ENCODE measurements at places on chromosomes 5 and 9.
A peak's percentile ranks its signal among the peaks of the same experiment; 100 is the strongest.

DNA sequence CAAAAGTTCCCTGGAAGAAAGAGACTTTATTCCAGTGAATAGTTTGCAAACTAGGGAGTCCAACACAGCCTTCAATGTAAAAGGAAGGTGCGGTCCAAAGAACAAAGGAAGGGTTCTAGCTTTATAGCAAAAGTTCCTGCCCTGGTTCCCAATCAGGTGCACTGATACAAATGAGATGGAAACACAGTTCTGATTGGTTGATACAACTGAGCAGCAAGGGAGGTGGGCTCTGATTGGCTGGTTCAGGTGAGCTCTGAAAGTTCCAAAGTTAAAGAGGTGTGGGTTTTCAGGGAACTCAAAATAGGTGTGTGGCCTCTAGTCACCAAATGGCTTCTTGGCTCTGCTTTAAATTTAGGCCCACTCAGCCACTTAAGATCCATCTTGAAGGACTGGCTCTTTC, 43.1 kb downstream of the P4HA2 start:
- DNase-seq, result peak; percentile 52

DNA sequence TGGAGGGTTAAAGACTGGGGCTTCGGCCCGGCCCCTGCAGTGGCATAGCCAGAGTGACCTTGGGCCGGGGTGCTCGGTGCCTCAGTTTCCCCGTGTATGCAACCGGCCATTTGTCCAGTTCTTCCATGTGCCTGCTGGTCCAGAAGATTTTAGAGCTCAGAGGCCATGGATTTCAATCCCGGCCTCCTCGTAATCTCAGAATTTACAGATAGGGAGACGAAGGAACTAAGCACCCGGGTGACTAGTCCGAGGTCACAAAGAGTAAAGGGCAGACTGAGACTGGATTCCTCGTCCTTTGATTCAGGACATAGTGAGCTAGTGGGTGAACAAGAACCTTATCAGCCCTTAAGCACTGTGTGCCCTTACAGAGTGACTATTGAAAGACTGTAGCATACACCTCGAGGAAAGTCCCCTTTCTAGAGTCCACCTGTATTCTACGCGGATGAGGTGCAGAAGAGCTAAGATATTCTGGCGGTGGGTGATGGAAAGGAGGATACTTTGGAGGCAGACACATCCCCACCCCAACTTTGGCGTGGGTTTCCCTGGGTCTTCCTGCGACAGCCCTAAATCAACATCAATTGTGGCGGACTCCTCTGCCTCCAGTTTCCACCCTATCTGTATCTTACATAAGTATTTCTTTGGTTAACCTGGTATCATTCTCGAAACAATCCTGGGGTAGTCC, 597 bp downstream of the SLC31A1 start:
- no peak for DNase-seq

GRCh38 chr9:22683700-22684075, 237.1 kb downstream of the DMRTA1 start:
- DNase-seq, result no peak

DNA sequence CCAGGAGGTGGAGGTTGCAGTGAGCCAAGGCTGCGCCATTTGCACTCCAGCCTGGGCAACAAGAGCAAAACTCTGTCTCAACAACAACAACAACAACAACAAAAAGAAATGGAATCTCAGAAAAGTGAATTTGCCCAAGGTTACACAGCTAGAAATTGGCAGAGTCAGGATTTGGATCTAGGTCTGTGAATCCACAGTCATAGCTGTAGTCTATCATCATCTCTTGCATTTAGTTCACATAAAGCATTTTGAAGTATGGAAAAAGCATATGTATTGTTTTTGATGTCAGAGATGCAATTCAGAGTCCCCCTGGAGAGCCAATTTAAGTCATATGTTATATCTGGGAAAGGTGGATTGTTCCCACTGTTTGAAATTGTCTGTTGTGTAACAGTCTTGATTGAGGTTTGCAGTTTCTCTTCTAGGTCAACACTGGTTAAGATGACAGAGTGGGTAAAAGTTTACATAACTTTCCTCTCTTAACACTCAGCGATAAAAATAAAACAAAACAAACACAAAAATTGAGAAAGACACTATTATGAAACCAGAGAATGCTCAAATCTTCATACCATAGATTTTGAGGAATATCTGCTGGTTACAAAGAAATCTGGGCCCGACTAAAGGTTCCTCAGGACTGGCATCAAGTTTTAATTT, 21.5 kb upstream of the GPR21 start:
- DNase-seq, result no peak

GRCh38 chr5:67249590-67249895, 52.9 kb upstream of the CD180 start:
- no peak for DNase-seq

- no peak for DNase-seq
Measured at GRCh38 chr5:138611678-138612218, 36.5 kb upstream of the HSPA9 start.

DNA sequence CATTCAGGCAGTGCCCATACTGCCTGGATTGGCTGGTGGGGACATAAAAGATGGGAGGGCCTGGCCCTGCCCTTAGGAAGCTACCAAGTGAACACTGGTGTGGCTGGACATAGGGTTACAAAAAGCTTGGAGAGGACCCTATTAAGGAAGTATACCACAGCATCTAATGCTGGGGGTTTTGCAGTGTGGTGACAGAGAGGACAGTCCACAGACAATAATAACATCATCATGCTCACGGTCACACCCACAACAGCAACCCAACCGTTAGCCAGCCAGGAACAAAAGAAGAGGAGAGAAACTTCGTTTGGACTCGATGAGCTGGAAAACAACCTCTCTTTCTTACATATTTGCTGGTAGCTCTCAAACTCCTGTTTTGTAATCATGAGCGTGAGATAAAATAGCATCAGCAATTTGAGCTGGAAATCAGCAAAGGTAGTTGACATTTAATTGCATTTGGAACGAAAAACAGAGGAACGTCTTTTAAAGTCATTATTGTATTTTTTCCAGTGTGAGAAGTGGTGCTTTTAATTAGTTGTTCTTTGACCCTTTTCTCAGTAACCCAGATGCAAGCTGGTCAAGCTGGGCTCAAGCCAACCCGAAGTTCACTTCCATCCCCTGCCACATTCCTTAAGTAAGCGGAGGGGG, 73.4 kb downstream of the NSG2 start:
- no peak for DNase-seq
